ENCODE measurements at places on chromosomes 4 and X.

GRCh38 chr4:66404141-66404540 is 733.9 kb upstream of the EPHA5 start:
- DNase-seq = no peak

DNA sequence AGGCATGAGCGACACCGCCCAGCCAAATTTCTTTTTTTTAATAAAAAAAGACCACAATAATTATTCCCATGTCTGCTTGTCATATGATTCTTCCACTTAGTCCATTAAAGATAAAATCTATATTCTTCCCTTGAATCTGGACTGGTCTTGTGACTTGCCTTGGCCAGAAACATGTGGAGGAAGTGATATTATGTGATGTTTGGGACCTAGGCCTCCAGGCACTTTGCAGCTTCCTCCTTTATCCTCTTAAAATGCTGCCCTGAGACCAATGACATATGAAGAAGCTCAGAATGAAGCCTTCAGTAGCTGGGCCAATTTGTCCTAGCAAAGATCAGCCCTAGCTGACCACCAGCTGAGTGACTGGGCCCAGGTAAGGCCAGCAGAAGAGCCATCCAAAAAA is 250.0 kb downstream of the INPP4B start:
- DNase-seq = no peak

DNA sequence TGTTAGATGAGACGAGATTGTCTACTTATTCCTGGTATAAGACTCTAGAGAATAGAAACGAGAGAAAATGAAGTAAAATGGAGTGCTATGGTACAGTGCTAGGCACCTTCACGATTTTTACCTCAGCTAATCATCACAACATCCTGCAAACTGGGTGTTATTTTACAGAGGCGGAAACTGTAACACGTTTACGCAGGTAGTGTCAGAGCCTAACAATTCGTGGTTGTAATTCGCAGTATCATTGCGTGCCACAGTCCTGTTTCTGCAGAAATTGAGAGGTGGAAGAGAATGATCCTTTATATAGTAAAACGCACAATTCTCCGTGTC is 383 bp upstream of the TBC1D19 start:
- no peak for DNase-seq

GRCh38 chr4:48667148-48667547 is 112.9 kb downstream of the FRYL start:
- DNase-seq = no peak

GRCh38 chr4:159144112-159144694 is 41.3 kb downstream of the RAPGEF2 start:
- no peak for DNase-seq

DNA sequence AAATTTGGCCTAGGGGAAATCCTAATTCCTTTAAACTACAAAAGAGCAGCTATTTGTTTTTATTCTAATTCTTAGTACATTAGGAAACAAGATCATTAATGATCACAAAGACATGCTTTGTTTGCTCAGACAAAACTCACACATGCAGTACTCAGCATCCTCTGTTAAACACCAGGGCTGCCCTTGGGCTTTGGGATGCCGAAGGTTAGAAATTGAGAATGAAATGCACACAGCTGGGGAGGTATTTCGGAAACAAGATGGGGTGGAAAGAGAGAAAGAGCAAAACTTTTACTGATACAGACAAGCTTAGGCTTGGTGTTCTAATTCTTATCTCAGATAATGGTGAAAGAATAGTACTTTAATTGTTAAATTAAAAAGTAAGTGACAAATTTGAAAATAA is 222.6 kb downstream of the DCTD start:
- DNase-seq = no peak

GRCh38 chr4:82450966-82451755 is 20.8 kb downstream of the ENOPH1 start:
- no peak for DNase-seq

- no peak for DNase-seq
Measured at GRCh38 chr4:188714501-188714900, 575.3 kb downstream of the TRIML1 start.

DNA sequence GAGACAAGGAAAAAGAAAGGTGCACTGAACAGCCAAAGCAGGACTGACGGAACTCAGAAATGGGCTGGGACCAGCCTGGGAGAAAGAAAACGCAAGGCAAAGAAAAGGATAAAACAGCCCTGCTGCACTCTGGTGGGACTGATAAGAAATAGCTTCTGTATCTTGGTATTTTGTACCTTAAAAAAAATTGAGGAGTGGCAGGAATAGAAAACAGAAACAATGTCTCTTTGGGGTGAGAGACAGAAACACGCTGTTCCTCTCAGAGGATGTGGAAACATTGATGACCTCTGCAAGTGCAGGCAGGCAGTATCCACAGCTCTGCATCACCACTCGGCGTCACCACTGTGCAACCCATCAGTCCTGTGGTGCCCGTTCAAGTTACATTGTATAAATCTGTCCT is 152.5 kb upstream of the SPRY1 start:
- DNase-seq = no peak

DNA sequence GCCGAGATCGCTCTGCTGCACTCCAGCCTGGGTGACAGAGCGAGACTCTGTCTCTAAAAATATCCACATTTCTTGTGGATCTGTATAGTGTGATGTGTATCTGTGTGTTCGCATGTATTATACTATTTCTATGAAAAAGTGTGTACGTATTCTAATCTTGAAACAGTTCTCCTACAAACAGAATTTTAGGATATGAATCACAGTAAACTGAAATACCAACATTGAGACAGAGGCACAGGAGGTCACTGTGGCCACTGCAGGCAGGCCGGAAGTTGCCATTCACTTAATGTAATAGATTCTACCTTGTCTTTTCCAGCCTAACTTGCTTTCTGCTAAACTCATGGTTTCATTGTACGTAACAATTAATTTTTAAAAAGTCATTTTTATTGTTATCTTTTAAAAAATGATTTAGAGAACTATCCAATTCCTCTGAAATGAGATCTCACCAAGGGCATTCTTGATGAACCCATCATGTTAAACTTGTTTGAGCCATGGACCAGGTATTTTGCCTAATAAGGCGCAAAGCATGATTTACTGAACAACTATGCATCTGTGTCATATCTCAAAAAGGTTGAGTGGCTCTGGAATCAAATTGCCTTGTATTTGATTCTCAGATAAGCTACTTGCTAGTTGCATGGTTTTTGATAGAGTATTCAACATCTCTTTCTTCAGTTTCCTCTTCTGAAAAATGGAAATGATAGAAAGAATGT is 154.9 kb upstream of the GYPA start:
- DNase-seq = no peak

DNA sequence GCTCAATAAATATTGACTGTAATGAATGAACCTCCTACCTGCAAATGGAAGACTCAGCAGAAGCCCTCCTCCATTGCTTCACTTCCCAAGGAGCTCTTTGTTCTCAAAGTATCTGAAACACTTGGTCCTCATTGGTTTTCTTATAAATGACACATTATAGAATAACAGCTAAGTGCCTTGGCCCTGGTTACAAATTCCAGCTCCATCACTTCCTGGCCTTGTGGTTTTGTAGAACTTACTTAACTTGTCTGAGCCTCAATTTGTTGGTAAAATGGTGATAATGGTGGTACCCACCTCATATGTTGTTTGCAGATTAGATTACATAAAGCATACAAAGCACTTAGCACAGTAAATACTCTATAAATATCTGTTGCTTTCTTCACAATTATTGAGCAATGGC is 25.2 kb upstream of the SMIM20 start:
- no peak for DNase-seq

- DNase-seq = no peak
Measured at GRCh38 chr4:89253311-89253710, 54.3 kb downstream of the GPRIN3 start.

DNA sequence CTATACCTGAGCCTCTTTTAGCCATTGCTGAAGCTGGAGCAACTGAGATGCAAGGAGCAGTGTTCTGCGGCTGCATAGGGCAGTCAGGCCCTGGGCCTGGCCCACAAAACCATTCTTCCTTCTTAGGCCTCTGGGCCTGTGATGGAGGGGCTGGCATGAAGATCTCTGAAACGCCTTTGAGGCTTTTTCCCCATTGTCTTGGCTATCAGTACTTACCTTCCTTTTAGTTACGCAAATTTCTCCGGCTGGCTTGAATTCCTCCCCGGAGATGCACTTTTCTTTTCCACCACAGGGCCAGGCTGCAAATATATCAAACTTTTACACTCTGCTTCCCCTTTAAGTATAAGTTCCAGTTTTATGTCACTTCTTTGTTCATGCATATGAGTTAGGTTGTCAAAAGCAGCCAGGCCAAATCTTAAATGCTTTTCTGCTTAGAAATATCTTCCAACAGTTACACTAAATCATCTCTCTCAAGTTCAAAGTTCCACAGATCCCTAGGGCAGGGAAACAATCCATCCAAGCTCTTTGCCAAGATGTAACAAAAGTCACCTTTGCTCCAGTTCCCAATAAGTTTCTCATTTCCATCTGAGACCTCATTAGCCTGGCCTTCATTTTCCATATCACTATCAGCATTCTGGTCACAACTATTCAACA is 194.4 kb upstream of the PCDH7 start:
- no peak for DNase-seq

- DNase-seq = no peak
Measured at GRCh38 chr4:156764846-156765245, 206.8 kb downstream of the PDGFC start.

- DNase-seq = no peak
Measured at GRCh38 chr4:137076908-137077307, 455.4 kb downstream of the PCDH18 start.

DNA sequence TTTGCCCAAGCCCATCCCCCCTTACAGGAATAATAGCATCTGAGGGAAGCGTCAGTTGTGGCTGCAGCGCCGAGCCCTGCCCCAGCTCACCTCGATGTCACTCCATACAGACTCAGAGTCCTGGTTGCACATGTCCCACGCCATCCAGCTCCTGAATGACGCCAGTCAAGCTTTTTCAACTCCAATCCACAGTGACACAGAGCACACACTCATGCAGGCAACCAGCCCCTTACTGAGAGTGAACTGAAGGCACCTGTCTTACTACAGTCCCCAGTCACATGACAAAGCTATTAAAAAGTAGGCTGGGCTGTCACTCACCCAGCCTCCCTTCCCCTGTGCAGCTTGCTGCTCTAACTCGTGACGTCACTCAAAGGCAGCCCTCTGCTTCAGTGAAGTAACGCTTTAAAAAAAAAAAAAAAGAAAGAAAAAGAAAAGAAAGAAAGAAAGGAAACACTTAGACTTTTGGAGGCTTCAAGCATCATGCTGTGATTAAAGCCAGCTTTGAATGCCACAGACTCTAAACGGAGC is at the start of gene PPARGC1A:
Gene PPARGC1A, minus strand, starts transcription at position 234 of the 528 bp plus-strand sequence. Its CDS starts 90 bp downstream, at position 144.
- no peak for DNase-seq
